NCI-H1105 treated with DMSO at 0.1 percent for 48 hours (cell line): ENCODE measurements at places on chromosomes 6 and 20.

DNA sequence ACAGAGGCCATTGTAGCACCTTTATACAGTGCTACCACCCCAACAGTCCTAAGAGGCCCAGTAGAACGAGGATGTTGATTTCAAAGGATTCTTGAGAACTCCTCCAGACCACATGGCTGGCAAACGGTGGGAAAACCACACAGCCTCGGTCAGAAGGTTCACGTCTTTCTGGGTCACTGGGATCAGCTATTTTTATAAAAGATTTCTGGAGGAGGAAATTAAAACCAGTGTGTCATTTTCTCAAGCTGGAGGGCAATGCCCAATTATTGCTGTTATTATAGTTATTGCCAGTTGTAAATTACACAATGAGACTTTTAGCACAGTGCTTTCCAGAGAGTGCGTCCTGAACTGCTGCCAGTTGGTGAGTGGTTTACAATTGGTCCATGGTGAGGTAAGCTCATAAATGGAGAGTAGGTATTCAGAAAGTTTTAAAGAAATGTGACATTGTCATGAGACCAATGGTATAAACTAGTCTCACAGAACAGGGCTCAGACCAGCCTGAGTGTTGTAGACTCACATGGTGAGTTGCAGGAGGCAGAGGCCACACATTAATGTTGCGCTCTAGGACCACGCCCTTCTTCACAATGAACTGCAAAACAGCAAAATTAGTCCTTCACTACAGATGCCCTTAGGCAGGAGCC is 8.4 kb upstream of the PPP1R14C start:
- peak; percentile 95 for DNase-seq

GRCh38 chr6:161091972-161092701 is 100.6 kb downstream of the MAP3K4 start:
- no peak for DNase-seq

DNA sequence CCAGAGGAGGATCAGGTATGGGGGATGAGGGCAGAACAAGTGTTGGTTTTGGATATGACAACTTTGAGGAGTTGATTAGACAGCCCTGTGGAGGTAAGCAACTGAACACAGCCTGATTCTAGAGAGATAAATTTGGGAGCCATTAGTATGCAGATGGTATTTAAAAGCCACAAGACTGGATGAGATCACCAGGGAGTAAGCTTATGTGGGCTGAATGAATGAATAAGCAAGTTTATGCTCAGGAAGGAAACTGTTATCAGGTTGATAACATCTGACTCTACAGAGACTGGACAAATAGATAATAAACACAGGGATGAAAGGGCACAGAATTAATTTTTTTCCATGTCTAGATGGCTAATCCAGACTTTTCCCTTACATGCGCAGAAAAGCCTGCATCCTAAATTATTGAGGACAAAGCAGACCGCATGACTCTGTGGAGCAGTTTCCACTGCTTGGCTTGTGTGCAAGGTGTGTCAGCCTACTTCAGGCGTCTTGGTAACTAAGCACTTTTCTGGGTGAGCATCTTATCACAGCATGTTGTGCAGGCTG is 150.6 kb downstream of the GJA10 start:
- no peak for DNase-seq

GRCh38 chr6:79902046-79902445 is 45.3 kb downstream of the ELOVL4 start:
- DNase-seq: no peak

DNA sequence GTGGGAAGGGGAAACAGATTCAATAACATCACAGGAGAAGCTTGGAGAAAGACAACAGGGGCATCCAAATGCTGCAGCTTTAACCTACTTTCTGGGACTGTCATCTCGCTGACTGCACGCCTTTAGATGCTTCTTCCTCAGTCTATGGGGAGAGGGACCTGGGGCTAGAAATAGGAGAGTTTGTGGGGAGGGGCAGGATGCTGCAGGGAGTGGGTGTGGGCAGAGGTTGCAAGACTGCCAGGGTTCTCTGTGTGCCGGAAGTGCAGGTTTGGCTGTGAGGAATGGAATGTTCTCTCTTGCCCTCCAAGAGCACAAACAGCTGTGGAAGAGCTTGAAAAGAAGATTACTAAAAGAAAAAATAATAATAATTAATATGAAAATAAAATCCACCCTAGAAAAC is 93.2 kb downstream of the FOXO3 start:
- DNase-seq: no peak

DNA sequence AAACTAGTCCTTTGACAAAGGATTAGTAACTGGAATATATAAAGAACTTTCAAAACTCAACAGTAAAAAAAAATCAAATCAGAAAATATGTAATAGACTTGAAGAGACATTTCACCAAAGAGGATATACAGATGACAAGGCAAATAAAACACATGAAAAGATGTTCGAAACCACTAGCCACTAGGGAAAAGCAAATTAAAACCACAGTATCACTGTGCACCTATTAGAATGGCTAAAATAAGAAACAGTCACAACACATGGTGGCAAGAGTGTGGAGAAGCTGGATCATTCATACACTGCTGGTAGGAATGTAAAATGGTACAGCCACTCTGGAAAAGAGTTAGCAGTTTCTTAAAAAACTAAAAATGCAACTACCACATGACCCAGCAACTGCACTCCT is 14.9 kb downstream of the ZBTB2 start:
- DNase-seq: no peak

- DNase-seq: no peak
Measured at GRCh38 chr6:144460327-144461095, 175.4 kb downstream of the UTRN start.

GRCh38 chr6:25958700-25959162 is 3.9 kb upstream of the TRIM38 start:
- DNase-seq: no peak

DNA sequence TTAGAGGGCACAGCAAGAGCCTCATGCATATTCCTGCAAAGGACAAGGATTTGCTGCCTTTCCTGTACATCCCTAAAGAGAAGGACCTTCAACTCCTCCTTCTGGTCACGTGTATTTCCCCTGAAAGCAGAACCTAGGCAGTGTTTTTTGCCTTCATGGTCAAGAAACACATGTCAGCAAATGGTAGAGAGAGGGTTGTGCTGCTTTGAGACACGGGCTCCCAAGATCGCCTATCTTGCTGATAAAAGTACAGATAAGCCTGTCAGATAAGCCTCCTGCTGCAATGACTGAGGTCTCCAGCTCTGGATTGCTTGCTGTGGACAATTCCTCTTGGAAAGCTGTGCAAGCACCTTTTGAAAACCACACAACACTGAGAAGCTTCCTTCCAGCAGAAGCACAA is 580.8 kb downstream of the CBLN4 start:
- no peak for DNase-seq

- DNase-seq: no peak
Measured at GRCh38 chr6:3882866-3883265, 33.7 kb downstream of the FAM50B start.

DNA sequence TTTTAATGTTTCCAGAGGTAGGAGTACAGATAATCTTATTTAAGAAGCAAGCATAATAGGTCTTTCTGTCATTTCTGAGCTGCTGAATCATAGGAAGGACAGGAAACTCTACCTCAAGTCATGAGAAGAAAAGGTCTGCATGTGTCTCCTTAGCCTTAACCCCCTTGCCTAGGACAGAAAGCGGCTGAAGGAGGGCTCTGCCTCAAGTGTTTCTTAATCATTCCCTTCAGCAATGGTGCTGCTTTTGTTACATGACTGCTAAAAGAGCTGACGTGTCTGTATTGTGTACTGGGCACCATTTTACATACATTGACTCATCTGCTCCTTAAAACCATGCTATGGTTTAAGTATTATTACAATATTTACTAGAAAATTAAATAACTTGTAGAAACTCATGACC is 564.0 kb upstream of the AGPAT4 start:
- no peak for DNase-seq

DNA sequence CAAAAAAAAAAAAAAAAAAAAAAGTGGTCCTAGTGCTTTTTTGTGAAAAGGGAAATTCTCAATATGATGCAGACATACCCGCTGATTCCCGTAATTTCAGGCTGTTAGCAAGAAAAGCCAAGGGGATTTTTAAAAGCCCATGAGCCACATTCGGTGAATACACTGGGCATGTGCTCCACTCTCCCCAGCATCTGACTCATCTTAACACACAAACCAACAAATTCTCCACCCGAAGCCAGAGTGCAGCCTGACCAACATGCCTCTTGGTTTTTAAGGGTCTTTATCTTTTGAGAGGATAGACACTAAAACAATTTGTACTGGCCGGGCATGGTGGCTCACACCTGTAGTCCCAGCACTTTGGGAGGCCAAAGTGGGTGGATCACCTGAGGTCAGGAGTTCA is 45.5 kb upstream of the CD83 start:
- DNase-seq: no peak

- DNase-seq: no peak
Measured at GRCh38 chr6:55782275-55782674, 93.1 kb downstream of the BMP5 start.

DNA sequence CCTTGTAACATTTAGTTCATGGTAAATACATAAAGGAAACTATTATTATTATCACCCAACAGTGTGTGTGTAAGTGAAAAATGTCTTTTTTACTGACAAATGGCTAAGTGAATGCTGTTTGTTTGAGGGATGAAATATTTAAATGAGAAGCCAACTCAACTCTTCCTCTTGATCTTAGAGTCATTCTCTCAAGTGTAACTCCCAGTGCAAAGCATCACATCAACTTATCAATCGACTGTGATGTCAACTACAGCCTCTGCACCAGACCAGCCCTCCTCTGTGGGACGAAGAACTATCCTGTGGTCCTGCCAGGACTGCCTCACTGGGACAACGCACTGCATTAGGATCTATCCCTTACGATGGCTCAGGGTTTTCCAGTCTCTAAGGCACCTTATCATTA is 5.3 kb downstream of the C6orf15 start:
- no peak for DNase-seq

GRCh38 chr6:42407379-42407778 is 44.3 kb downstream of the TRERF1 start:
- DNase-seq: no peak

DNA sequence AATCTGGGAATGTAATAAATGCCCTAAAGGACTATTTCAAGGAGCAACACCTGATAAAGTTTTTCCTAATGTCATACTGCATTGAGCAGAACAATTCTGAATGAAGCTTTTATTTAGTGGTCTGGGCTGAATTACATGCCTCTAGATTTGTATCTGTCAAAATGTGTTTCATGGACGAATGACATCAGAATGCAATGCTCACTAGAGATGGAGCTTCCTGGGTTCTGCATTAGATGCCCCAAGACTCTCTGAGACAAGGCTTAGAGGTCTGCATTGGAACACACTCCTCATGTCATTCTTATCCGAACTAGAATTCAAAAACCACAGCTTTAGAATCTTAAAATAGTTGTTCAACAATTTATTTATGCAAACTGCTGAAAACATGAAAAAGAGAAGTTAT is 62.0 kb downstream of the SYNE1 start:
- DNase-seq: no peak

DNA sequence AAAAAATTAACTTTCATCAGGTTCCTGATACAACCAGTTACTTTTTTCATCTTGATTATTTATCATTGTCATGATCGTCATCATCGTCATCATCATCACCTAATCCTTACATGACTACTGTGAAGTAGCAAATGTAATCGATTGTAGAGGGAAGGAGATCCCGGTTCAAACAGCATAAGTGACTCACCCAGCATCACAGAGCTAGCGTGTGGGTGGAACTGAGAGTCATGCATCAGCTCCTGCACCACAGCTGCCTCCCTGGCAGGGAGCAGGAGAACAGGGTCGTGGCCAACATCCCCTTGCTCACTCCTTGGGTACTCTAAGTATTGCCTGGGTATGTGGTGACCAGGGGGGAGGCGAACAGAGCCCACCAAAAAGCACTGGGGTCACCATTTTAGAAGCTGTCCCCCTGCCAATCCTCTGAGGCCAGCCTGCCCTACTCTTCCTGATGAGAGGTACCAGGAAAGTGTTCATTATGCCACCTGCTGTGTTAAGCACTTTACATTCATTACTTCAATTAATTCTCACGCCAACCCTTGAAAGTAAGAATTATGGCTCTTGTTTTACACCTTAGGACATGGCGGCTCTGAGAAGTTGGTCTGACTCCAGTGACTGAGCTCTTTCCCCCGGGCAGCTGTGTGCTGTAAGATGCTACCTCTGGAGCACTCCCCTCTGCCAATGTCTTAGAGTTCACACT is 425.2 kb downstream of the CD83 start:
- peak; percentile 10 for DNase-seq

DNA sequence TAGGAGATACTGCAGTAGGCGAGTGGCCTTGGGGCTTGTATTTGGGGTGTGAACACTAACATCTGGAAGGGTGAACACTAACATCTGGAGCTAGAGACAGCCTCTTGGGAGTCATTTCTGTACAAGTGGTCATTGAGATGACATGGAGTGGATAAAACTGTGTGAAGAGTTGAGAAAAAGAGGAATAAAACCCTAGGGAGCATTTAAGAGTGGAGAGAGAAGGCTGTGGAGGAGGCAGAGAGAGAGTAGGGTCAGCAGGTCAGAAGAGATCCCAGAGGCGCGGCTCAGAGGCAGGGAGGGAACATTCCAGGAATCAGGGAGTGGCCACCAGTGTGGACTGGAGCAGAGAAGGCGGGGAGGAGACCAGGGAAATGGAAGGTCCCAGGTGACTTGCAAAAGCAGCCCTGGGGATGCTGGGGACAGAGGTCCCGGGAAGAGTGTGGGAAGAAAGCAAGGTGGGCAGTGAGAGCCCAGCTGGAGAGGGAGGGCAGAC is 202.0 kb upstream of the RNF24 start:
- no peak for DNase-seq

- DNase-seq: no peak
Measured at GRCh38 chr20:58705208-58705926, 12.8 kb downstream of the NPEPL1 start.

GRCh38 chr6:113068570-113068969 is 721.4 kb downstream of the RFPL4B start:
- DNase-seq: no peak

- peak; percentile 79 for DNase-seq
Measured at GRCh38 chr20:50987493-50988210, 29.0 kb downstream of the MOCS3 start.

DNA sequence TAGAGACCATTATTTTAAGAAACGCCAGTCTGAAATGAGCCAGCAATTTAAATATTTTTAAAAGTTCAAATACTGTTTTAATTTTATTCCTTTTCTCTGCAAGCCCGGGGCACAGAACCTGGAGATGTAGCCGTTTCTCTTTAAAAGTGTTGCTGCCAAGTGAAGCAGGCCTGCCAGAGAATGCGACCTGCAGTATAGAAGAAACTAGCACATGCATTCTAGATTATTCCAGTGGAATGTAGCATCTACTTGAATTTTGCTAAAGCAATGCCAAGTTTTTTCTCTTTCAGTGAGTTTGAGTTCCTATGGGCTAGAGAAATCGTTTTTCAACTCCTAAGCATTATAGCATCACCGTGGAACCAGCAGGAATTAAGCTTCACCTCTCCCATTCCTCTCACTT is 101.3 kb downstream of the QRSL1 start:
- no peak for DNase-seq

GRCh38 chr6:9401960-9402359 is 966.6 kb upstream of the SLC35B3 start:
- DNase-seq: no peak

DNA sequence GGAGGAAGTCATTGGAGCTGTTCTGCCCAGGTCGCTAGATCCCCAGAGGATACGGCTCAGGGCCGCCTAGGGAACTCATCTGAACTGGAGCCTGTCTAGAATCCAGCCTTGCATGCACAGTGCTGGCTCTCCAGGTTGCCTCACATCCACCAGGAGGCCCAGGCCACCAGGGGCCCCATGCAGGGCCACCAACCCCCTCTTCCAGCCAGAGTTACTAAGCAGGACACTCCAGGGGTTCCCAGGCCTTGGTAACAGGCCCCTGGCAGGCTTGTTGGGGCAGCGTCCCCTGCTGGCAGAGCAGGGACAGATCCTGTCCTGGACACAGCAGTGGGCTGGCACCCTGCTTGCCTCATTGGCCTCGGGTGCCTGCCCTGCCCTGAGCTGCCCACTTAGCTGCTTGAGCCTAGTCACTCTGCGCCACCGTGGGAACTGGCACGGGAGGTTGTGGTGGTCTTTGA is 35.3 kb downstream of the EFCAB8 start:
- no peak for DNase-seq
